SW480 (cell line): ENCODE measurements at places on chromosomes 2 and 18.

GRCh38 chr2:130834091-130834930, 2.4 kb upstream of the ARHGEF4 start:
- no peak for DNase-seq

DNA sequence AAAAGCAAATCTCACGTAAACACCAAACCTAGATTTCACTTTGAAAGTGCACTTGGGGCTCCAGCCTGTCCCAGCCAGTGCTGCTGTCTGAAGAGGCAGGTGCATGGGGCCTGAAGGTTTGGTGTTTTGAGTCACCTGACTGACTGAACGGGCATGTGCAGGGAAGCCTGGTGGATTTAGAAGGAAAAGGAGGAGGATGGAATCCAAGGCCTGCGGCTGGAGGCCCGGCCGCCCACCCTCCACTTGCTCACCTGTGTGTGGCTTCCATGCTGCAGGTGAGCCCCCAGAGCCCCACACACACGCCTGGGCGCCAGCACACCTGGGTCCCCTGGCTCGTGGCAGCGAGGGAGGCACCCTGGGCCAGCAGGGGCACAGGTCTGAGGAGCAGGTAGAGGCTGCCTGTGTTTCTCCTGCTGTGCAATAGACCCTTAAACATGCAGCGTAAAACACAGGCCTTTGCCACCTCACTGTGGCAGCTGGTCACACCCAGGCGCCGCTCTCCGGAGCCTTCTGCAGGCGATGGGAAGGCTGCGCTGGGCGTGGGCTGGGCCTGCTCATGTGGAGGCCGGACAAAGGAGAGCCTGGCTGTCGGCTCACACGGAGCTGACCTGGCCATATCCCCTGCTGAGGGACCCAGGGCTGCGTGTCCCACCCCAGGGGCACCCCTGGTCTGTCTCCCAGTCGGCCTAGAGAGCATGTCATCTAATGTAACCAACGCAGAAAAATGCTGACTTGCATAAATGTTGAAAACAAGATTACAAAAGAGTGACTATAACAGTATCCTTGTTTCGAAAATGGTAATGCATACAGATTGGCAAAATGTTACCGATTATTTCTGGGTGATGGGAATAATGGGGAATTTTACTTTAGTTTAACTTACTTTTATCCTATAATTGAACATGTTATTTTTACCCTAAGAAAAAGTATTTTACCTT, 71.3 kb downstream of the TMEM18 start:
- DNase-seq = no peak

- DNase-seq = no peak
Measured at GRCh38 chr18:73950116-73950700, 197.4 kb downstream of the FBXO15 start.

DNA sequence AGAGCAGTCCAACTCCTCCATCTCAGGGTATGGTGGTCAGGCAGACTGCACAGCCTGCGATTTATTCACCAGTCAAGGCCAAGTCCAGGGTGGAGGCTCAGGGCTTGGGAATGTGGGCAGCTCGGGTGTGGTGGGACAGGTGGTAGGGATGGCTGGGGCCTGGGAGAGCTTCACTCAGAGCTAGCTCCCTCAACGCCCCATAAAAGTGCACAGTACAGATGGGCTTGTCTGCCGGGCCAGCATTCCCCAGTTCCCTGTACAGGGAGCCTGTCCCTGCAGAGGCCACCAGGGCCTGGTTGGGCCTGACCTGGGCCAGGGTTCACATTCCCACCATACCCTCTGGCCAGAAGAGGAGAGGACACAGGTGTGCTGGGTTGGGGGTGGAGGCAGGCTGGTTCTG, 49.2 kb upstream of the OTOS start:
- DNase-seq = no peak

DNA sequence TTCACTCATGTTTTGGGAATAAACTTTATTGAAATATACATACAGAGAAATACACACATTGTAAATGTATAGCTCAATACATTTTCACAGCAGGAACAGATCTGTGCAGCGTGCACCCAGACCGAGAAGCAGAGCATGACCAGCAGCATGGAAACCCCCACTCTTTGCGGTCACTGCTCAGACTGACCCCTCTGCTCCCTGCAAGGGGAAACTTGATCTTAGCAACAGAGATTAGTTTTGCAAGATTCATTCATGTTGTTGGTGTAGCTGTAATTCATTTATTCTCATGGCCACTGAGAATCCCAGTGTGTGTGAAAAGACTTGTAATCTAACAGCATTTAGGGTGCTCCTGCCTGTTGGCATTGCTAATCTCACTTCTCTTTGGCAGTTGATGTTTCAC, 35.2 kb downstream of the LPIN1 start:
- no peak for DNase-seq

DNA sequence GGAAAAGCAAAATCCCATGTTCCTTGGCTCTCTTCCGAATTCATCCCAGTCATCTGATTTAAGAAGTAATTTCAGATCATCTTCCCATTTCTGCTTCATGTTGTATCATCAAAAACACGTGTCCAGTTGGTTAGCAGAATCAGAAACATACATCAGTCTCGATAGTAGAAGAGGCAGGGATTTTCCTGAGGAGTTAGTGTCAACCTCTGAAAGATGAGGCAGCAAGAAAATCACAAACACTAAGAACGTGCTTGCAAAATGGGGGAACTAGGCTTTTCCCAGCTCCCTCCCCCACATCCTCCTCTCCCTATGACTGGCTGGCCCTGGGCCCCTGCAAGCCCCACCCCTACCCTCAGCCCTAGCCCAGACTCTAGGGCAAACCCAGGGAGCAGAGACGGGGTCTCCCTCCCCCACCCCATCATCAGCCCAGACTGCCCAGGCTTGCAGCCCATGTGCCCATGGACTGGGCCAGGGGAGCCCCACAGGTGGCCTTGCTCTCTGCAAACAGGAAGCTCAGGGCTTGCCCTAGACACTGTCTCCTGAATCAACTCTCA, 161.0 kb upstream of the ID2 start:
- DNase-seq = no peak

- no peak for DNase-seq
Measured at GRCh38 chr18:38453880-38454279, 888.3 kb upstream of the CELF4 start.

DNA sequence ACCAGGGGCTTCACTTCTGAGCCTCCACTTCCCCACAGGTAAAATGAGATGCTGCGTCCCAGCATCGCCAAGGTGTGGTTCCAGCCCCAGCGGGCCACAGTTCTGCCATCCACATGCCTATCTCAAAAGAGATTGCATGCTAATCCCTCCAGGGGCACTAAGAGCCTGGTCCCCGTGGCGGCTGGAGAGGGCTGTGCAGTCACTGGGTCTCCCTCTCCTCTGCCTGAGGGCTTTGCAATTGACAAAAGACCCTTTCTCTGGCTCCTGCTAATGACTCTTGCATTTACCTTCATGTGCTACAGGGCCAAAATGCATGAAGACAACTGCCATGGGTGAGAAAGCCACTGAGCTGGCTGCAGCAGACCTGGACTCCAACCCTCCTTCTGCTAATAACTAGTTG, 18.5 kb downstream of the ZBTB7C start:
- no peak for DNase-seq
